ENCODE measurements at places on chromosomes 7 and 10.

DNA sequence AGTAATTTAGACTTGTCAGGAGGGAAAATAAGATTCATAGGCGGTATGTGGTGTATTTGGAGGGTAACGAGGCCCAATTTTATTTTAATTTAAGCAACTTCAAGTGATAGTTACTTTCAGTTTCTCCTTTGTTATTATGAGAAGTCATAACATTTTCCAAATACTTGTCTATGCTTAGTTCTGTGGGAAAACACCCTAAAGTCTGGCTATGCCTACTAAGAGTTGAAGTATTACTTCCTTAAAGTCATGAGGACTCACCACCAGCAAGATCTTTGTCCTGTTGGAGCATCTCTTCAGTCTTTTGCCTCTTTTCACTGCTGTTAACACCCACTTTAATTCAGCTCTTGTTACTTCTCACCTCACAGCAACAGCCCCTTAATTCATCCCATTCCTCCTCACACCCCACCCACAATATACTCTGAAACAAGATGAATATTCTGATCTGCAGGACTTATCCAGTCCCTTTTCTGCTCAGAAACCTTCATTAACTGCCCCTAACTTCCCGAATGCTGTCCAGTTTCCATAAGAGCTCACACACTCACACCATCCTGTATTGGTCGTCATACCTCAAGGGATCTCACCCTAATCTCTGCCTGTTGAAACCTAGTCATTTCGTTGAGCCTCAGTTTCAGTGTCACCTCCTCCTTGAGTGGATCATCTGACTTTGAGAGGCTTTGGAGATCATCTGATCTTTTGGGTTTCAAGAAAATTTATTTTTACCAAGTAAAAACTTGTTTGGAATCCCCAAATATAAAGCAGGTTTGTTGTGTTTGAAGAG, 61.3 kb downstream of the DNAH11 start:
- no peak for DNase-seq

DNA sequence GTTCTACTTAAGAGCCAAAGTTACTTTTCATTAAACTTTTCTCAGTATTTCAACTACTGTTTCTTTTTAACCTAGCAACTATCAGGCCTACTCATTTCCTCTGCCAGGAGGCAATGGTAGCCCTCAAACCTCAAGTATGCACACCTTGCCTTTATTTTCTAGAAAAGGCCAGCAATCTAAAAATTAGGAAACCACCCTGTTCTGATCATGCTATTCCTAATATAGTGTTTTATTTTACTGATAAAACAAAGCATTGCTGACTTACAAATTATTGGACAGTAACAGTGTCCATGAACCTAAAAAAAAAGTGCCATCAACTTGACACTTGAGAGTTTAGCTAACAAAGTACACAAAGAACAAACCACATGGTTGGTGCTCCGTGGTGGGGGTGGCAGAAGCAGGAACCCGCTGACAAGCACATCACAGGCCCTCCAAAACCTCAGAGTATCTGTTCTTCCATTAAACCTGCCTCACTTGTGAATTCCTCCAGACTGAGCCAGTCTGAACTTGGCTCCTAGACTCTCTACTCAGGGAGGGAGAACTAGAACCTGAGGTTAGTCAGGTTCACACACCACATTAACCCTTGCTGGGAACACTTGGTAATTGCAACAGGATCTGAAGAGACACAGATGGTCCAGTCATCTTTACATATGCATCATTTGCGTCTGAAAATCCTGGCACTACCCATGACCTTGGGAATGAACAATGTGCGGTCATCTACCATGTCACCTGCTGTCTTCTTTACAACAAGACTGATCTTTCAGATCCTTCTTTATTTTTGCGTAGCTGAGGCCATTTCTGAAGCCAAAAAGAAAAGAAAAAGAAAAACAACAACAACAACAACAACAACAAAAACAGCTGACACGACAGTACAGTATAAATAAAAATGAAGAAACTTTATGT, 31.9 kb downstream of the PIP4K2A start:
- DNase-seq: peak; percentile 46

DNA sequence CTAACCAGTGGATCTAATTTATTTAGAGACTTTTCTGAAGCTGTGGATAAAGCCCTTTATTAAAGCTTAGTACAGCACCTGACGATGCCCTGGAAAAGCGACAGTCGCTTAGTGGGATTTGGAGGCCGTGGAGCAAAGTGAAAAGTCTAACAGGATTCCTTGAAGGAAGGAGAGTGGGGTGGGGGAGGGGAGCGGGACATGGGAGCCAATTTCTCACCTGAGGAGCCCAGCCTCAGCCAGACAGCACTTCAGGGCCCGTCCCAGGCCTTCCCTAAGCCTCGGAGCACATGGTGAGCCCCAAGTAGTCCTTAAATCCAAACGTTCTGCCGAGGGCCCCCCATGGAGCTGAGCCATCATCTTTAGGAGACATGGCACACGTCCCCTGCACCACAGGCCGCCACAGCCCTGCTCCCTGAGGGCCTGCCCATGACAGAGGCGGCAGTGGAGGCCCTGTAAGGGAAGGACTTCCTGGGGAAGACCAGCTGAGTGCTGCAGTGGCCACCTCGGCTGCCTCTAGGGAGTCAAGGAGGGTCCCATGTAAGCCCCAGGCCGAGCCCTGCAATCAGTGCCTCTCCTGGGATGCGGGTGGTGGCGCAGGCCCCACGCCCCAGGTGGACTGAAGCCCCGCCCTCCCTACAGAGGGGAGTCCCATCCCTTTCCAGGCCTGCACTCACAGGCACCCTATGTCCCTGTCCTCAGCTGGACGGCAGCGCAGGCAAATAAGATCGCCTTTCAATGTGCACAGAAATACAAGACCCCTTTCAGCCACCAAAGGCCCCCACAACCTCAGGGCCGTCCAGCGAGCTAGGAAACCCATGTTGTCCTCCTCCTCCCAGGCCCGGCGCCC, 187.0 kb downstream of the MAD1L1 start:
- DNase-seq: no peak

- DNase-seq: no peak
Observed at GRCh38 chr7:121082400-121083101, 94.0 kb downstream of the CPED1 start.

- no peak for DNase-seq
Observed at GRCh38 chr10:132364594-132364970, 32.4 kb upstream of the PWWP2B start.

DNA sequence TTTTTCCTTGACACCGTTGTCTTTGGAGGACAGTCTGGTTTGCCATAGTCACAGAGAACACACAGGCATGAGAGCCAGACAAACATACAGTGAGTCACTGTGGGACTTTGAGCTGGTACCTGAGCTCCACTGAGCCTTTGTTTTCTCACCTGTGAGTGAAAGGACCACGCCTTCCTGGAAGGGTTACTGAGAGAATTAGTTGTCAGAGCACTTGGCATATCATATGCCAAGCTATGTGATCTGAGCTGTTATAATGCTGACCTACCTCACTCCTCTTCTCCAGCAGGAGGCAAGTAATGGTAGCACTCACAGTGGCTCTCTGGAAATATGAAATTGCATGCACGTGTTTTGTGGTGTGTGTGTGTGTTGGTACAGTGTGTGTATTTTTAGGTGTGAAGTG, 59.7 kb downstream of the CXCL12 start:
- no peak for DNase-seq

- DNase-seq: no peak
Observed at GRCh38 chr10:33106767-33107166, 148.7 kb upstream of the ITGB1 start.

- DNase-seq: no peak
Observed at GRCh38 chr7:79709574-79710409, 256.3 kb upstream of the MAGI2 start.

DNA sequence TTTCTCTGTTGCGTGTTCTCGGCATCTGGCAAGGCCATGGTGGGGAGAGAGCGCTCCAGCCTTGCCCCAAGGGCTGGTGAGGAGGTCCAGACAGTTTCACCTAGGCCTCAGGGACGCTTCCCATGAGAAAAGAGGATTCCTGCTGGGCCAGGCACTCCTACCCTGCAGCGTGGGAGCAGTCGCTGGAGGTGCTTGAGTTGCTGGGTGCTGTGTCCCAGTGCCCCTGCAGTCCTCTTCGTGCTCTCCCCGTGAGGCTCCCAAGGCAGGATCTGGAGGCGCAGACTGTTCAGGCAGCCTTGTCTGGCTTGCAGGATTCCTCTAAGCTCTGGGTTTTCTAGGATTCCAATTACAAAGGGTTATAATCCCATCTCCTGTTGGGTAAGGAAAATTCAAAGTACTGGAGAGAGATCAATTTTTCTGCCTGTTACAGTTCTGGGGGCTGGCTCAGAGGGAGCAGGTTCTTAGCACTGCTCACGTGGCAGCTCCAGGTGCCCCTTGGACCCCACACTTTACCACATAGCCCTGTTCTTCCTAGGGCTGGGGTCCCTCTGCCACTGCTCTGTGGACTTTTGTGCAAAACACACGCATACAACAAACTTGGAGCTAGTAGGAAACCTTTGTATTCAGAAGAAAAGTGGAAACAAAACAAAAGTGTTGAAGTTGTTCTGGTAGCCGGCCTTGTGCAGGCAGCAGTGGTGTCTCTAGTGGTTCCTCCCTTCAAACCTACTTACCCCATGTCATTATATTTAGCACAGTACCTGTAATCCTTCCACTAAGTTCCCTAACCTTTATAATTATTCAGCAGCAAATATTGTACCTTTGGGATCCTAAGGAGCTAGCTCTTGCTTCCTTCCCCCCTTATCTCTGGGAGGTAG, 60.5 kb downstream of the CCNY start:
- no peak for DNase-seq

DNA sequence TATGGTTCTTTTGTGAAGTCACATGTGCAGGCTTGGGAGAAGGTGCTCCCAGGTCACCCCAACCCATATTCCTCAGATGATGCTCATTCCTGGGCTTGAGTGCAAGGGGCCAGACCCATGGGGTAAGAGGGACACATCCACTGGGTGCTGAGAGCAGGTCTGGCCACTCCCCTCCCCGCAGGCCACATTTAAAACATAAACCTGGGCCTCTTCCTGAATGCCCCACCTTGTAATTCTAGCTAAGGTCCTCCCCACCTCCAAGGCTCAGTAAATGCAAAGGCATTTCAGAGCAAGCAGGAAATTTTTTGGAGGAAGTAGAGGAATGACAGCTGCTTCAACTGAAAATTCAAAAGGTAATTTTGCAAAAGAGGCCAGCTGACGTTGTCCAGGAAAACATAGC, 172.5 kb downstream of the ARHGAP21 start:
- DNase-seq: no peak

Data from B cell (primary cell).